ENCODE measurements at places on chromosomes 5 and 9. TPM values are rescaled to one million over a fixed set of nuclear protein-coding genes. Genes with fewer than 3 reads are reported as not detected.
A peak's percentile ranks its signal among the peaks of the same experiment; 100 is the strongest.

- no peak overlapping the region for H3K27ac ChIP-seq
- H3K4me3 ChIP-seq: no peak overlapping the region
- peaks cover 2% of the 10 kb centered on the region for H3K4me1 ChIP-seq
These were observed 37.6 kb upstream of the SLCO6A1 start for GRCh38 chr5:102536323-102536928.

DNA sequence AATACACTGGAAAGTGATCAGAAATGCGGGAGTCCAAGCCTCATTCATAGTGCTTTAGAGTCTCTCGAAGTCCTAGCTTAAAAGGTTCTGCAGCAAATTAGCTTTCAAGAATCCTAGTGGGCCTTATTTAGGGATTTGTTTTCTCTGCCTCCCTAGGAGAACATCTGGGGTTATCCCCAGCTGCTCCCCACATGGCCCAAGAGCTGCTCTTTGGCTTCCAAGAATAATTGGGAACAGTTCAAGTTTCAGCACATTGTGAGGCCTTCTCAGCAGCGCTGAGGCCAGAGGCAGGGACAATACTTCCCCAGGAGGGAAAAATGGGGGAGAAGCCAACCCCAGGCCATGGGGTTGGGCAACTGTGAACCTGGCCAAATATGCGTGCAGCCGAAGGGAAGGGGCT is 108.7 kb downstream of the LIFR start:
- peaks cover 6% of the 10 kb centered on the region for H3K4me1 ChIP-seq
- no peak for DNase-seq
- H3K27ac ChIP-seq: no peak overlapping the region
- H3K27me3 ChIP-seq: peaks cover 68% of the 10 kb centered on the region
- H3K36me3 ChIP-seq: no peaks in the 10 kb centered on the region

- H3K27ac ChIP-seq: no peak overlapping the region
- no peak for DNase-seq
- peaks cover 20% of the 10 kb centered on the region for H3K27me3 ChIP-seq
- no peaks in the 10 kb centered on the region for H3K36me3 ChIP-seq
- no peak overlapping the region for H3K4me3 ChIP-seq
These were observed 17.9 kb upstream of the NDUFB6 start for GRCh38 chr9:32590898-32591297.

GRCh38 chr9:76887951-76888350 is 18.0 kb downstream of the PRUNE2 start:
- peaks cover 9% of the 10 kb centered on the region for H3K27me3 ChIP-seq
- H3K36me3 ChIP-seq: no peaks in the 10 kb centered on the region
- no peaks in the 10 kb centered on the region for H3K4me1 ChIP-seq
- H3K4me3 ChIP-seq: no peak overlapping the region

GRCh38 chr5:134370311-134370870 is 978 bp upstream of the UBE2B start:
- H3K27ac ChIP-seq: peak overlapping the region; percentile 93
- DNase-seq: no peak
- H3K4me3 ChIP-seq: peak overlapping the region; percentile 99
- H3K36me3 ChIP-seq: peaks cover 5% of the 10 kb centered on the region
- H3K27me3 ChIP-seq: no peaks in the 10 kb centered on the region

- H3K36me3 ChIP-seq: peaks cover 13% of the 10 kb centered on the region
- H3K4me3 ChIP-seq: no peak overlapping the region
- H3K4me1 ChIP-seq: no peaks in the 10 kb centered on the region
- H3K27me3 ChIP-seq: no peaks in the 10 kb centered on the region
- H3K27ac ChIP-seq: no peak overlapping the region
These were observed 60.7 kb upstream of the ZNF169 start for GRCh38 chr9:94198414-94198813.

Gene COX7C
- 513 TPM for total RNA-seq
